Renal cortex interstitium (tissue), 15 donors: ENCODE measurements at places on chromosomes 7 and 10.

DNA sequence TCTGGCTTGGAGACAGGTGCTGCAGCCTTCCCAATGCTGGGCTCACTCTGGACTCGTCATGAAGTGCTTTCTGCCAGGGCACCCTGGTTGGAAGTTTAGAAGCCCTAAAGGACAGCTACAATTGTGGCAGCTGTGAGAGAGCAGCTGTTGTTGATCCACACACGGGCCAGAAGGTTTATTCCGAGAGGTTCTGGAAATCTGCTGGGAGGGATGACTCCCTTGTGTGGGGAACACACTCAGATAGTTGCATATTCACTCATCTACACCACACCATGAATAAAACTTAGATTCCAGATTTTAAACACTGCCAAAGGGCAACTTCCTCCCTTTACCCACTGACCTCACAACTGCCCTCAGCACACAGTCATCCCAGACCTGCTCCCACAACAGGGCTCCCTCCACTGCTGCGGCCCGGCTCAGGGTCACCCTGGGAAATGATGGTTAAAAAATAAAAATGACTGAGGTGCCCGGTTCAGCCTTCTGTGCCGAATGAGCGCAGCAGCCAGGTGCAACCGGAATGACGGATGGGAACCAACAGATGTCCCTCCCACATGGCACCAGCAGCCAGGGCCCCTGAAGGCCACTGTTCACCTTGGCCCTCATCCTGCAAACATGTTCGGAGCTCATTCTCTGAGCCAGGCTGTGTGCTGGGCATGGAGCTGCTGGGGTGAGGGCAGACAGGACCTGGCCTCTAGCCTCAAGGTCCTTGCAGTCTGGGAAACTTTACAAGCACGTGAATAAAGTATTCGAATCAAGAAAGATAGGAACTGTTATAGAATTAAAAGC, 40.2 kb downstream of the ASB13 start:
- no peak for DNase-seq

DNA sequence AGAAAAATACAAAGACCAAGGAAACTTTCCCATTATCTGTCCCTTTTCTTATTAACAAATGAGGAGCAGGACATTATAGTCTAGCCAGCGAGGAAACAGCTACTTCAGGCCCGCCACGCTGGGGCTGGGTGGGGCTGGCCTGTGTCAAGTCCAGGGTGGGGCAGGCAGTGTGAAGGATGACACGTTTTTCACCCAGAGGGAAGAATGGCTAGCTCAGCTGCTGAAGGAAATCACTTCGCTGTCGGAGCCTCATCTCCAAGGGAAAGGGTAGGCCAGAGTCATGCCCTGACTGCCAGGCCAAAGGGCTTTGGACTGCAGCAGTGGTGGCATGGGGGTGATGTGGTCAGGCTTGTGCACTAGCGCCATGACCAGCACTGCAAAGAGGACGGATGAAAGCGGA, 24.4 kb downstream of the COL13A1 start:
- DNase-seq, result no peak

DNA sequence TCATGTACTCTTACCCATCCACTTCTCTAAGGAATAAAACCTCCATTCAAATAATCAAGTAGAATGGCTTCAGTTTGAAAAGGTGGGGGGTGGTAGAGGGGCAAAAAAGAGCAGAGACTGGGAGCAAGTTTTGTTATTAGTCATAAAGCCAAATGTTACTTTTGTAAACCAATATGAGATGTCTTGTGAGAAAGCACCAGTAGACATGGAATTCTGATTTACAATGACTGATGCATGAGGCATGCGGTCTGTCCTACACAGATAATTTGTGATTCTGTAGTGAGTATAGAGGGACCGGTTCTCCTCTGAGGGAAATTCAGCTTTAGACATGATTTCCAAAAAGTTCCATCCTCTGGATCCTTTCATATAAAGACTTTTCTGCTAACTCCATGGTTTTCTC, 12.9 kb upstream of the ABCA13 start:
- no peak for DNase-seq

DNA sequence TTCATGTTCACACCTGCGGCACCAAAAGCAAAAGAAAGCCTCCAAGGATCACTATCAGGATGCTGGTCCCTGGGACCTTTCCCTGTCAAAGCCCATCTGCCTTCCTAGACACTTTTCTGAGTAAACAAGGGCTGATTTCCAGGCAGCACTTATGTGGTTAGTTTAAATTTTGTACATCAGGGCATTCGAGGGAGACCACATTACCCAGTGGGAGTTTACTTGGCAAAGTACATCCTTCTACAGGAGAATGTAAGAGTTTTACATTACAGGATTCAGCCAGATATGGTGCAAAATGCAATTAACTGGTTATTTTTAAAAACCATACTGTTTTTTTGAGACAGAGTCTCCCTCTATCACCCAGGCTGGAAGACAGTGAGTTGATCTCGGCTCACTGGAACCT, 132.1 kb downstream of the CSTF2T start:
- no peak for DNase-seq

DNA sequence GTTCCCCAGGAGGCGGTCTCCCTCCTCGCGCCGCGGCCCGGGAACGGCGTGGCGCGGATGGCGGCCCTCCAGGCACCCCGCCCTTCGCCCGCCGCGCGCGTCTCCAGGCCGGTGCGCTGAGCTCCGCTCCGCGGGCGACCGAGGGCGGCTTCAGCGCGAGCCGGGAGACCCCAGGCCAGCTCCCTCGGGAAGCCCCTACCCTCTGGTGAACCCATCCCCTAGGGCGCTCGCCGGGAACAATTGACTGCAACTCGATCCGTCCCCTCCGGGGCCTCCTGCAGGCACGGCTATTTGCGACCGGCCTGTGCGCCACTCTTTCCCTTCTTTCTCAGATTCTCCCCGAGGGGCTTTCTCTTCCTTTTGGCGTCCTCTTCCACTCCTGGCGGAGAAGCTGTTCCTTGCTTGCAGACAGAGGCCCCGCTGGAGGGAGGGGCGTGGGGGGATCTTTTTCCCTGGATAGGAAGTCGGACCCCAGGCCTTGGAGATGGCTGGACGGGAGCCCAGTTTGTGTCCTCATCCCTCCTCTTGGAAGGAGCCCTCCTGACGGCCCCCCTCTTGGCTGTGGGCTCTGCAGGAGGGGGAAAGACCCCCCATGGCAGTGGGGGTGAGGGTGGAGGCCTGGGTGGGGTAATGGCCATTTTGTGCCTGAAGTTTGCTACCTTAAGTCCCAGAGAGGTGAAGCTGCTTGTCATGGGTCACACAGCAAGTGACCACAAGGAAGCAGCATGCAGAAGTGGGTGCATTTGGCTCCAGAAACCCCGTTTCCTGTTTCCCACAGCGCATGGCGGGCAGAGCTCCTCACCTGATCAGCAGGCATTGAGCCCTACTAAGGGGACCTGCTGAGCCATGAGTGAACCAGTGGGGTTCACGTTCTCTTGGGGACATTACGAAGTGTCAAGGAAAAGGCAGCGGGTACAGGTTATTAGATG, 171.2 kb upstream of the TNRC18 start:
- DNase-seq, result no peak

DNA sequence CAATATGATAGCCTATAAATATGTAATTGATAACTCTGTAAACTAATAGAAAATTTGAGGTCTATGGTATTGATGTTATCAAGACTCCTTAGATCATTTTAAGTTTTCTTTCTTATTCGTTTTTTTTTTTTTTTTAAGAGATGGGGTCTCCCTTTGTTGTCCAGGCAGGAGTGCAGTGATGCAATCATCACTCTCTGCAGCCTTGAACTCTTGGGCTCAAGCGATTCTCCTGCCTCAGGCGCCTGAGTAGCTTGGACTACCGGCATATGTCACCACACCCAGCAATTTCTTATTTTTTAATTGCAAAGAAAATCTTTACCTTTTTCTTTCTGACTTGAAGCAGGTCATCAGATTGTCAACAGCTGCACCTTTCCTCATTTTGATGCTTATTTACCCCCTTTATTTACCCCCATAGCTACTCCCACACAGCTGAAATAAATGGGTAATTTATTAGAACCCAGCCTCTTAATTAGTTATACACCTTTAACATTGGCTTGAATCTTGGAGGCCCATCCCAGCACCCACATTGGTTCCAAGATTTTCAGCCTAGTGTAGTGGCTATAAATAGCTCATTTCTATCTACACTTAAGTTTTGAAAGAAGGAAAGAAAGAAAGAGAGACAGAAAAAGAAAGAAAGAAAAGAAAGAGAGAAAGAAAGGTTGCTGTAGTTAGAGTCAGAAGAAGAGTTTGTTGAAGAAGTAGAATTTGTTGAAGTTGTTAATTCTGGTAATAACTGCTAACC, 38.3 kb downstream of the ARL4A start:
- DNase-seq, result no peak

DNA sequence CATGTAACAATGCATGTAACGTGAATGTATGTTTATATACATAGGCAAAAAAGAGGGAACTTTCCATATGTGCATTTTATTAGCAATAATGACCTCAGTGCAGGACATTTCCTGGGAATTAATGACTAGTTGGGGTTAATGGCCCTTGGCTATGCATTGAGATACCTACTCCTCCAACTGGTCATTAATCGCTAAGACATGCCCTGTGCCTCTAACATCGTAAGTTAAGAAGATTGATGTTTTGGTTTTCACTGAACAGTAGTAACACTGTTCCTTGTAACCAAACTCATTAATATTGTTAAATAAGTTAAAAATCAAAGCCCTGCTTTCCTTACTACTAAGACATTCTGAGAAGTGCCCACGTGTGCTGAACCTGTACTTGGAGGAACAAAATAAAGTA, 61.7 kb downstream of the SEMA3D start:
- DNase-seq, result no peak
